ENCODE measurements at places on chromosomes 2 and 18. TPM values are rescaled to one million over a fixed set of nuclear protein-coding genes. Genes with fewer than 3 reads are reported as not detected.

GRCh38 chr2:16664052-16664731, 1.4 kb downstream of the CYRIA start:
- H3K4me3 ChIP-seq, result peak overlapping the region; percentile 71
- H3K27me3 ChIP-seq, result no peaks in the 10 kb centered on the region
- no peaks in the 10 kb centered on the region for H3K36me3 ChIP-seq
- DNase-seq, result peak; percentile 54
- peak overlapping the region; percentile 86 for H3K27ac ChIP-seq

DNA sequence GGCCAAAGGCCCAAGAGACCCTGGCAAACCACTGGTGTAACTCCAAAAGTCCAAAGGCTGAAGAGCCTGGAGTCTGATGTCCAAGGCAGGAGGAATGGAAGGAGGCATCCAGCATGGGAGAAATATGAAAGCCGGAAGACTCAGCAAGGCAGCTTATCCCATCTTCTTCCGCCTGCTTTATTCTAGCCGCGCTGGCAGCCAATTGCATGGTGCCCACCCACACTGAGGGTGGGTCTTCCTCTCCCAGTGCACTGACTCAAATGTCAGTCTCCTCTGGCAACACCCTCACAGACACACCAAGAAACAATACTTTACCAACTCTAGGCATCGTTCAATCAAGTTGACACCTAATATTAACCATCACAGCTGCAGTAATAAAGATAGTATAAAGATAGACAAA, 34.1 kb downstream of the MAPK4 start:
- H3K36me3 ChIP-seq, result no peaks in the 10 kb centered on the region
- H3K27ac ChIP-seq, result no peak overlapping the region
- no peak for DNase-seq
- no peak overlapping the region for H3K4me3 ChIP-seq
- peaks cover 23% of the 10 kb centered on the region for H3K4me1 ChIP-seq

NEURL3 gene
- total RNA-seq, result not detected

OXER1 gene
- total RNA-seq, result 0.40 TPM

DNA sequence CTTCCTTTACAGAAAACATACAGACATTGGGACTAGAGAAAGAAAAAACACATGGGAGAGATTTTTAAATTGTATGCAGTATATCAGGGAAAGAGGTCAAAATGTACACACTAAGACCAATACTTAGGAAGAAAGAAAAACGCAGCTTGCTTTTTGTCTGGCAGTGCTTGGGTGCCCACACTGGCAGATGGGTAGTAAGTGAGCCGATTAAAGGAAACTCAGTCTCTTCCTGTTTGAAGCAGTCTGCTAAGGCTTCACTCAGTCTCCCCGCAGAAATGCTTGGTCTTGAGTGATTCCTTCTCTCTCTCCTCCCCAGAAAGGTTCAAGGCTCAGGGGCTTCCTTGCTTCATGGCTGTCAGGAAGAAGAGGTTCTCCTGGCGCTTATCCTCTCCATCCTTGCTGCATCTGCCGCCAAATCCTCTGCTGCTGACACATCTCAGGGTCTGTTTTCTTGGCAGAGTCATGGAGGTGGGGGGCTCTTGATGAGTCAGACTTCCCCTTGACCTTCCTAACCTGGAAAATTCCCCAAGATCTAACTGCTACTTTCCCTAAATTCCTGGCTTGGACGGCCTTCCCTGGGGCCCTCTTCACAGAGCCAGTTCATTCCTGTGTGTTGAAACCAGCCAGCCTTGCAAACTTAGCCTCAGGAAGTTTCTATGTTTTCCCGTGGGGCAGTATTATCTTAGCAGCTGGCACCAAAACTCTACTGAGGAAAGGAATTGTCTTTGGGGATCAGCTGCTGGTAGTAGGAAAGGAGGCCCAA, 10.5 kb upstream of the TMSB10 start:
- H3K4me3 ChIP-seq, result no peak overlapping the region
- no peaks in the 10 kb centered on the region for H3K27me3 ChIP-seq
- peak overlapping the region; percentile 9 for H3K27ac ChIP-seq
- peaks cover 14% of the 10 kb centered on the region for H3K4me1 ChIP-seq
- no peak for DNase-seq

DNA sequence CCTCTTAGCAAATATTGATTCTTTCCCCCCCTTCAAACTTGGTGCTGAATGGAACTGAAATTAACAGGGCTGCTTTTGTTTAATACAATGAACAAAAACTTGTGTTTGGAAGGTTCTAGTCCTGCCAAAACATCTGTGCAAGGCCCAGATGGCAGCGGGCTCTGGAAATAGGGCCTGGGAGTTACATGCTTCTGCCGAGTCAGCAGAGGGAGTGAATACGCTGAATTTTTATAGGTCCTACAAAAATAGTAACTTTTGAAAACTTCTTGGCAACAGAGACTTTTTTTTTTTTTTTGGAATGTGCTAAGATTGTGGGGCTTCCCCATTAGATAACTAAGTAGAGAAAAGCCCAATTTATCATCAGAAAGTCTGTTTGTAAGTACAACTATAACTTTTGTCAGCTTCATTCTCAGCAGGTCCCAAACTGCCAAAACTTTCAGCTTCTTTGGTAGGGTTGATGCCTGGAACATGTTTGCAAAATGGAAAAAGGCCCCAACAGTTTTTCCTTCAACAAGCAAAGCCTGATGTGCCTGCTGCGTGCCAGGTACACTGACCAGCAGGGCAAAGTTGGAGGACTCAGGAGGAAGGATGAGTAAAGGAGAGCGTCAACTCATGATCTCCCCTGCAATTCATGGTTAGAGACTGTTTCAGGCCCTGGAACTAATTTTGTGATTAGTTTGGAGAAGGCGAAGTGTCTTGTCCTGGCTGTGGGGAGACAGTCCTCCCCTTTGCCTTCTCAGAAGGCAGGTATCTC, 45.1 kb upstream of the HDAC4 start:
- no peaks in the 10 kb centered on the region for H3K4me1 ChIP-seq
- H3K4me3 ChIP-seq, result no peak overlapping the region
- no peaks in the 10 kb centered on the region for H3K36me3 ChIP-seq
